ENCODE measurements at places on chromosomes 5 and 9. TPM values are rescaled to one million over a fixed set of nuclear protein-coding genes. Genes with fewer than 3 reads are reported as not detected.
A peak's percentile ranks its signal among the peaks of the same experiment; 100 is the strongest.

- H3K4me3 ChIP-seq = peak overlapping the region; percentile 66
- no peaks in the 10 kb centered on the region for H3K36me3 ChIP-seq
- peaks cover 42% of the 10 kb centered on the region for H3K27me3 ChIP-seq
- no peak overlapping the region for H3K27ac ChIP-seq
- no peak for DNase-seq
These were observed 1.5 kb downstream of the F2R start for GRCh38 chr5:76717222-76718083.

DNA sequence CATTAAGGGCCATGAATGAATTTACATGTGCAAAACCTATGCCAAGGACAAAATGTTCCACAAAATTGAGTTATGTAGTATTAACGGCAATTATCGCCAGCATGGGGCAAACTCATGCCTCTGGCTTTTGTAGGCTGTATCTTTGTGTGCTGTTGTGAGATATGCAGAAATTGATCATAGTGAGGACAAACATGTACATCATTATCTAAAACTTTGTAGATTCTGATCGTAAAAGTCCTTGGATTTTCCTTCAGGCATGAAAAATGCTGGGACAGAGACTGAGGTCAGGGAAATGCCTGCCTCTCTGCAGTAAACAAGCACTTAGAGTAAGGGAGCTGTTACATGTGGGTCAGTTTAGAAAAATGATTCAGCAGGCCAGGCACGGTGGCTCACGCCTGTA is 5.9 kb upstream of the TXNDC8 start:
- no peak overlapping the region for H3K4me3 ChIP-seq
- no peak overlapping the region for H3K27ac ChIP-seq
- no peaks in the 10 kb centered on the region for H3K27me3 ChIP-seq
- no peaks in the 10 kb centered on the region for H3K36me3 ChIP-seq
- no peak for DNase-seq
- no peaks in the 10 kb centered on the region for H3K4me1 ChIP-seq

ANKRD31 gene
- total RNA-seq = 0.11 TPM

GRCh38 chr5:51664491-51665250 is 281.4 kb downstream of the ISL1 start:
- no peaks in the 10 kb centered on the region for H3K36me3 ChIP-seq
- no peak for DNase-seq
- no peak overlapping the region for H3K4me3 ChIP-seq
- H3K27ac ChIP-seq = no peak overlapping the region
- no peaks in the 10 kb centered on the region for H3K4me1 ChIP-seq

- no peak overlapping the region for H3K27ac ChIP-seq
- H3K36me3 ChIP-seq = no peaks in the 10 kb centered on the region
- no peaks in the 10 kb centered on the region for H3K27me3 ChIP-seq
- DNase-seq = no peak
- peaks cover 31% of the 10 kb centered on the region for H3K4me1 ChIP-seq
- no peak overlapping the region for H3K4me3 ChIP-seq
These were observed 40.5 kb upstream of the ANGPTL2 start for GRCh38 chr9:127162864-127163365.

TRAF1 gene
- total RNA-seq = 4.0 TPM

UHRF2 gene
- 31.1 TPM for total RNA-seq

IL4 gene
- not detected for total RNA-seq

- H3K4me3 ChIP-seq = no peak overlapping the region
- no peaks in the 10 kb centered on the region for H3K27me3 ChIP-seq
- no peak for DNase-seq
- H3K27ac ChIP-seq = no peak overlapping the region
- peaks cover 67% of the 10 kb centered on the region for H3K36me3 ChIP-seq
These were observed 36.2 kb downstream of the TARS1 start for GRCh38 chr5:33476992-33477391.

DNA sequence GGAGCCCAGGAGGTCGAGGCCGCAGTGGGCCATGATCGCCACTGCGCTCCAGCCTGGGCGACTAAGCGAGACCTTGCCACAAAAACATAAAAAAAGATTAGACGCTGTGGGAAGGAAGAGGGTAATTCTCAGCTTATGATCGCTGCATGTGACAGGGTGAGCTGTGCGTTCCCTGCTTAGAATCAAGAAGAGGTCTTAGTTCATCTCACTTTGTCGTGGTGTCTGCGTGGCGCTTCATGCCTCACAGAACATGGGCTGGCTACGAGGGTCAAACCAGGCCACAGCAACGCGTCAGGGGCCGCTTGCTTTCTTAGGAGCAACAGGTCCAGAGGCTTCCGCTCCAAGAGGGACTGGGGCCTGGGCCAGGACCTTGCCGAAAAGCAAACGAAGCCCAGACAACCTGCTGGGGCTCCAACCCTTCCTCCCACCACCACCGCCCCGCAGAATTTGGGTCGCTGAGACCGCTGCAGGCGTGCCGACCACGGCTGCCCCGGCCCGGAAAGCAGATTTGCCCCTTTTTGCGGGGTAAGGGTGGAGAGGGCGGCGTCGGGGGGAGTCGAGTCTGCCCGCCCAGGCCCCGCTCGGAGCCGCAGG is 10.0 kb upstream of the GRIN1 start:
- H3K27ac ChIP-seq = peak overlapping the region; percentile 76
- no peak for DNase-seq
- no peaks in the 10 kb centered on the region for H3K36me3 ChIP-seq
- H3K4me1 ChIP-seq = peaks cover 17% of the 10 kb centered on the region
- H3K27me3 ChIP-seq = no peaks in the 10 kb centered on the region
- H3K4me3 ChIP-seq = peak overlapping the region; percentile 66

DNA sequence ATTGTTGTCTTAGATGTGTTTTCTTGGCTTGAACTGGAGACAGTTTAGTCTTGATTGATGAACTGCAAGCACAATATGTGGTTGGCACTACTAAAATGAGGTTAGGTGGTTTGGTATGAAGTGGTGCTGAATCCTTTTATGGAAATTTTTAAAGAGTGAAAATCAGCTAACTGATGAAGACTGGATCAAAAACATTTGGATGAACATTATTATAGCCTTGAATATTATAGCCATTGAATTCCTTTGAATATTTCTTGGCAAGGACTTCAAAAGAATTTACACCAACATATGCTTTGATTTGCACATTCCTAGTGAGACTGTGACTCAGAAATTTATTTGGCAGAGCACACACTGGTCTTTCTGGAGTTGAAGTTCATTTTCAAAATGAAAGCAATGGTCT is 318.3 kb downstream of the CHSY3 start:
- H3K27me3 ChIP-seq = no peaks in the 10 kb centered on the region
- no peak overlapping the region for H3K27ac ChIP-seq
- H3K4me1 ChIP-seq = peaks cover 7% of the 10 kb centered on the region
- H3K4me3 ChIP-seq = no peak overlapping the region

LHX6 gene
- total RNA-seq = 2.1 TPM

TMEM174 gene
- not detected for total RNA-seq

DNA sequence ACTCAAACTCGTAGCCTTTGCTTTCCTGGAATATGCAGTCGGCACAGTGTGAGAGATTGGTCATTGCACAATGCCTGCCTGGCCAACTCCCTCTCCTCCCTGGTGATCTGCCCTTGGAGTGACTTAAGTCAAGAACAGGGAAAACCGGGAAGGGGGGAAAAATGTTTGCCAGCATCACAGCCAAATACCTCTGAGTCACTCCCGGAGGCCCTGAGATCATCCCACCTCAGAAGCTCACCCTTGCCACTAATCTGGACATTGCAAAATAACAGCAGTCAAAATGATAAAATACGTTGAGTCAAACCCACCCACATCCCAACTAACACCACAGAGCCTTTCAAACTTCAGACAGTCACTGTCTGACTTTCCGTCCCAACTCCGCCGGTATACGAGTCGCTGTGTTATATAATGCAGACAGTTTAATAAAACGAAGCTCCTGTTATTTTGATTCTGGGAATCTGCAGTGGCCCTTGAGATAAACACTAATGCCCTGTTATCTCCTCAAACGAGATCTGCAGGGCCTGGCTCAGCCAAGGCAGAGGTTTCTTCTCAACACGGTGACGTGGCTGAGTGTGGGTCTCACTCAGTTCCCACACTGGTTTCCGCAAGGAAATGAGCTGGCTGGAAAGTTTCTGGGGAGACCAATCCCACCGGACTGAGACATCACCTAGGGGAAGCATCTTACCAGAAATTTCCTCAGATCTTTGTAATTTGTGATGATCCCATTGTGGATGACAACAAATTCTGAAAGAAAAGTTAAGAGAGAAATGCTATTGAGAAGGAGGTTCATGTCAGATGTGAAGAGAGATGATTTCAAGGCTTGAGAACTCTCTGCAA is 22.1 kb downstream of the GFPT2 start:
- H3K4me1 ChIP-seq = peaks cover 14% of the 10 kb centered on the region
- peak; percentile 95 for DNase-seq
- H3K27me3 ChIP-seq = no peaks in the 10 kb centered on the region
- H3K27ac ChIP-seq = peak overlapping the region; percentile 66
- no peak overlapping the region for H3K4me3 ChIP-seq

ADAMTS16 gene
- 1.1 TPM for total RNA-seq

DNA sequence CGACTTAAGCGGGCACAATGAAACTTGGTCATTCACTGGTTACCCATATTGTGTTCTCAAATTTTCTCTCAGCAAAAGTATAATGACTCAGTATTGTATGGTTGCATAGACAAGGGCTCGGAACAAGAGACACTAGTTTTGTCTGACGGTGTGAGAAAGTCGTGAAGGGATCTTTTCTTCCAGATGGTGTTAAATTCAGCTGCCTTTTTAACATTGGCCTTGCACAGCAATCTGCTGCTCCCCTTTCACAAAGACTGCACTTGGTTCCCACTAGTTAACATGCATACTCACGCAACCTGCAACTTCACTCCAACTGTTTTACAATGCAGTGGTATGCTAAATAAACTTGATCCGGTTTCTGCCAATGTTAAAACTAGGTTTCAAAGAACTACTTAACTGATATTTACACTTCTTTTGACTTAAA is 219.2 kb downstream of the MEF2C start:
- no peak overlapping the region for H3K27ac ChIP-seq
- peaks cover 71% of the 10 kb centered on the region for H3K27me3 ChIP-seq
- H3K36me3 ChIP-seq = no peaks in the 10 kb centered on the region
- peaks cover 35% of the 10 kb centered on the region for H3K4me1 ChIP-seq
- H3K4me3 ChIP-seq = no peak overlapping the region

DNA sequence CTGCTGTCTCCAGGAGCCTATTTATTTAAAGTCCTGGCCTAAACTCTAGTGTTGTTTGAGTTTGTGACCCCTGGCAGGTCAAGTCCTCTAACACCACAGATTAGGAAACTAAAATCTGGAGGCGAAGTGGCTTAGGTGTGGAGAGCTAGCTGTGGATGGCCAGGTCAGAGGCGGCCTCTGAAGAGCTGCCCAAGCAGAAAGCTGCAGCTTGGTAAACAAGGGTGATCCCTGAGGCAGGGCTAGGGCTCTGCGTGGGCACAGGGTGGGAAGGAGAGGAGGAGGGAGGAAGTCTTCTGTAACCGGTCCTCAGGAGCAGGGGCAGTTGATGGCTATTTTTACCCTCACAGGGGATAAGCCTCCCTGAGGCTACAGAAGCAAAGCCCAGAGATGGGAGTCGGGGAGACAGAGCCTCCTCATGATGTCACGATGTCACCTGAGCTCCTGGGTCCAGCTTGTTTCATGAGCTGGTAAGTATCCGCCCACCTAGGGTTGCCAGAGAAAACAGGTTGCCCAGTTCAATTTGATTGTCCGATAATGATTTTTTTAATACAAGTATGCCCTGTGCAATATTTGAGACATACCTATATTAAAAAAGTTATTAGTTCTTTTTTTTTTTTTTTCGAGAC is 25.9 kb upstream of the BOD1 start:
- H3K27ac ChIP-seq = no peak overlapping the region
- peaks cover 21% of the 10 kb centered on the region for H3K27me3 ChIP-seq
- no peak overlapping the region for H3K4me3 ChIP-seq
- no peaks in the 10 kb centered on the region for H3K36me3 ChIP-seq

MAMDC4 gene
- 2.1 TPM for total RNA-seq

NFIB gene
- 56.9 TPM for total RNA-seq

ASPN gene
- 21.6 TPM for total RNA-seq

DNA sequence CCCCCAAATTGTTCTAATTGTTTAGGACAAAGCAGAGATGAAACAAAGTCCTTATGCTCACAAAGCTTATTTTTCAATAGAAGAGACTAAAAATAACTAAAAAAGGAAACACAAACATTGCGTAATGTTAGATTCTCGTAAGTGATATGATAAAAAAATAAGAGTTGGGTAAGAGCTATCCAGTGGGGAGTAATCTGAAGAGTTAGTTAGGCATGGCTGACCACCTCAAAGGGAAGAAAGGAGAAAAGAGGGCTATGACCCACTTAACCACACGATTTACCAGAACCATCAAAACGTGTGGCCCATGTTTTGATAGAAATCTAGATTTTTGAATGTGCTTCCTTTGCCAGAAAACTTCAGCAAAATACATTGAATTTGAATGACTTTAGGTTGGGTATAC is 1296.8 kb upstream of the NUDT12 start:
- H3K27ac ChIP-seq = no peak overlapping the region
- H3K27me3 ChIP-seq = no peaks in the 10 kb centered on the region
- H3K4me3 ChIP-seq = no peak overlapping the region
- no peaks in the 10 kb centered on the region for H3K4me1 ChIP-seq
- H3K36me3 ChIP-seq = no peaks in the 10 kb centered on the region
- no peak for DNase-seq

TMEM252 gene
- 0.34 TPM for total RNA-seq

DNA sequence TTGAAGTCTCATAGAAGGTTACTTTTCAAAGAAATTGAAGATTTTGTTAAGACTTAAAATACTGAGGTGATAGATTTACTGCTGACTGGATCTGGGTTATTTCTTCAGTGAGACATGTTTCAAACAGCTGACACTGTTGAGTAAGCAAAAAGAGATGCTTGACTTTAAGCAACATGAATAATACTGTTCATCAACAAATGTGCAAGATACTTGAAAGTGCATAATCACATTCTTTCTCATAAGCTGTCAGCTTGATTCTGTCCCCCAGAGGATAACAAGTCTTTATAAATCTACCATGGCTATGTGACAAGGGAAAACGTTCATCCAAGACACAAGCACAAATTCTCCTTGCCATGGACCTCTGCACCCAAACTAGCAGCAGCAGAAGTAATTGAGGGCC is 260.1 kb upstream of the CDH18 start:
- H3K27me3 ChIP-seq = no peaks in the 10 kb centered on the region
- no peaks in the 10 kb centered on the region for H3K36me3 ChIP-seq
- H3K4me3 ChIP-seq = no peak overlapping the region

GRCh38 chr9:107046692-107047091 is 183.7 kb downstream of the ZNF462 start:
- DNase-seq = no peak
- no peak overlapping the region for H3K27ac ChIP-seq
- peaks cover 8% of the 10 kb centered on the region for H3K4me1 ChIP-seq
- H3K36me3 ChIP-seq = no peaks in the 10 kb centered on the region
- no peaks in the 10 kb centered on the region for H3K27me3 ChIP-seq

All from esophagus muscularis mucosa (tissue), 4 donors.